ENCODE measurements at places on chromosomes 4 and X.

- no peak for DNase-seq
These were observed 95.7 kb upstream of the GRIA3 start for GRCh38 chrX:123088331-123088730.

DNA sequence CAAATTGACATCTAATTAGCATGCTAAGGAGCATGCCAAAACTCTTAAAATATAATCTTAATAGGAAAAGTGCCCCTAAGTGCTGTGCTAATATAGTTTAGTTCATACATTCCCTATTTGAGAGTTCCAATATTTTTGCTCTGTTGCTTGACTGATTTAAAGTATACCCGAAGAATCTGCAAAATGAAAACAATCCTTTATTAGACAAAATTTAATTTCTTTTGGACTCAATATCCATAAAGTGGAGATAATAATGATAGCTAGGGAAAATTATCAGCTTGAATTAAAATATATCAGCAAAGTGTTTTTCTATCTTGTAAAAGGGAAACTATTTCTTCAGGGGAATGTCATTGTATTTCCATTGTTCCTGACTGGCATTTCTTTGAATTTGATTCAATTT lies 196.0 kb upstream of the NPY2R start:
- no peak for DNase-seq

- peak; percentile 45 for DNase-seq
These were observed 83.9 kb upstream of the SPANXB1 start for GRCh38 chrX:140918398-140919038.

DNA sequence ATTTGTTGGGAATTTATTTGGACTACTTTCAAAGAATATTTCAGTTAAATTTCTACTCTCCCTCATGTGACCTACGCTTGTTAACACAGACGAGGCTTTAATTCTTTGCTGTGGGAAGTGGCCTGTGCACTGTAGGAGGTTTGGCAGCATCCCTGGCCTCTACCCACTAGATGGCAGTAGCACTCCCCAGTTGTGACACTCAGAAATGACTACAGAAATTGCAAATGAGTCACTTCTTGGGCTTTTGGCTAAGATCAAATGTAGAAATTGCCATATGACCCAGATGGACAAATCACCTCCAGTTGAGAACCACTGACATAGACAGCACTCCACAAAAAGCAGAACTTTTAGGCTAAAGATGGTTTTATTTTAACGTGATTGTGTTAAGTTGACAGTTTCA lies 22.1 kb downstream of the PIR start:
- peak; percentile 38 for DNase-seq

DNA sequence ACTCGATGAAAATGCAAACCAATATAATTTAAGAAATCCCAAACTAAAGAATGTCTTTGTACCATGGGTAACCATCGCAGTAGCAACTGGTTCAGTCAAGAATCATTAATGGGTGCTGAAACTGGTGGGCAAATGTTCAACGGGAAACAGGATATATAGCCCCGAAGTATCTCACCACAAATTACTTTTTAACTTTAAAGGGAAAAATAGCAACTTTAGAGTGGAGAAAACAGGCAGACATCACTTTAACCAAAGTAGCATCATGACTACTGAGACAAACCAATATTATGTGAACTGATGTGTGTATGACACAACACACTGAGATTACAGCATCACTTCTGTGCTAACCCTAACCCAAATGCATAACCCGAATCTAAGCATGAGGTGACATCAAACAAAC lies 33.8 kb upstream of the SLAIN2 start:
- DNase-seq, result no peak

- DNase-seq, result no peak
These were observed 188.3 kb downstream of the RAPGEF2 start for GRCh38 chr4:159291176-159291575.

- no peak for DNase-seq
These were observed 84.5 kb downstream of the AREG start for GRCh38 chr4:74529284-74530041.

- DNase-seq, result no peak
These were observed 22.5 kb downstream of the APOOL start for GRCh38 chrX:85026170-85026569.

- no peak for DNase-seq
These were observed 772.9 kb upstream of the SLIT2 start for GRCh38 chr4:19478791-19479190.
